ENCODE measurements at places on chromosomes 2 and 18.

GRCh38 chr18:32378705-32379104, 92.0 kb downstream of the GAREM1 start:
- no peak for DNase-seq

DNA sequence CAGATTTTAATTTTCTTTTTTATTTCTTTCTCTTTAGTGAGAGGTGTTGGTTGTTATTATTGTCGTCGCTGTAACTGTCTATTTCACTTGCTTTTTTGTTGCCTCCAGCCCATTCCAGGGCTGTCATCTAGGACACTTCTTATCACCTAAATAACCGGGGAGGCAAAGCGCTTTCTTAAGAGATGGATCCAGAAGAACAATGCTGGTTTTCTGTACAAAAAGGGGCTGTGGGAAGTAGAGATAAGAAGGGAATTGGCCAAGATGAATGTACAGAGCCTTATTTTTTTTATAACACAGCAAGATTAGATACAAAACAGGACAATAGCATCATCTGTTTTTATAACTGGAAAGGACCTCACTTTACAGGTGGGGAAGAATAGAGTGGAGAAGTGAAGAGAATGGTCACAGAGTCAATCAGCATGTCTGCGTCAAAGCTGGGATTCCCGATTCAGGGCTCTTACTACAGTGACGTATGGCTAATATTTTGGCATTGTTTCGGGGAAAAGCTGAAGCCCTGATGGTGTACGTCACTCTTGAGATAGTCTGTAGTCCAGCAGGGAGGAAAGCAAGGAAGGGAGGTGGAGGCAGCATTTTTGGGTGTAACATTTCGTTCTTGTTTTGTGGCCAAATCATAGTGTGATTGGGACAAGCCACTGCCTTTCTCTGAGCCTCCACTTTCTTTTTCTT, 23.2 kb downstream of the IL1B start:
- DNase-seq: no peak

- DNase-seq: no peak
These were observed 64.4 kb downstream of the TRABD2A start for GRCh38 chr2:84816426-84817026.

GRCh38 chr18:62301322-62301721, 23.8 kb upstream of the TNFRSF11A start:
- DNase-seq: no peak

- no peak for DNase-seq
These were observed 180.9 kb downstream of the BCL2 start for GRCh38 chr18:63138436-63139340.

DNA sequence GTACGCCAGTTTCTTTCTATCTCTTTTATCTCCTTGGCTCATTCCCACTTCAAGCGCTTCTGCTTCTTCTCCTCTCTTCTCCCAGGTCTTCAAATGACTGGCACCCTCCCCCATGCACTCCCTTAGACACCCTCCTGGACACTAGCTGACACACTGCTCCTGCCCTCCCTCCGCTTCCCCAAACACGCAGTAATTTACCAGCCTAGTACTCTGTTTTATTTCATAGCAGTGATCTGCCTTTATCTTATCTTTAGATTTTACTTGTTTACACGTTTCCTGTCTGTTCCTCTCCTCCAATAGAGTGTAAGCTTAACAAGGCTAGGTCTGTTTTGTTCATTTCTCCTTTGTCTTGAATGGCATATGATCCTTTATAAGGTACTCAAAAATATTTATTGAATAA, 93.9 kb downstream of the SCN3A start:
- no peak for DNase-seq

GRCh38 chr2:105379741-105380186, 19.1 kb downstream of the FHL2 start:
- no peak for DNase-seq

- no peak for DNase-seq
These were observed 53.1 kb downstream of the VIL1 start for GRCh38 chr2:218471982-218472381.

DNA sequence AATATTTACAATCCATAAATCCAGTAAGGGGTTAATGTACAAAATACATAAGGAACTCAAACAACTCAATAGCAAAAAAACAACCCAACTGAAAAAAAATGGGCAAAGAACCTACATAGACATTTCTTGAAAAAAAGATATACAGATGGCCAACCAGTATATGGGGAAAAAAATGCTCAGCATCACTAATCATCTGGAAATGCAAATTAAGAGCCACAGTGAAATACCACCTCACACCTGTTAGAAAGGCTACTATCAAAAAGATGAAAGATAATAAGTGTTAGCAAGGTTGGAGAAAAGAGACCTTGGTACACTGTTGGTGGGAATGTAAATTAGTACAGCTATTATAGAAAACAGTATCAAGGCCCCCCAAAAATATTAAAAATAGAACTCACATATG, 14.6 kb downstream of the AP1S3 start:
- no peak for DNase-seq

DNA sequence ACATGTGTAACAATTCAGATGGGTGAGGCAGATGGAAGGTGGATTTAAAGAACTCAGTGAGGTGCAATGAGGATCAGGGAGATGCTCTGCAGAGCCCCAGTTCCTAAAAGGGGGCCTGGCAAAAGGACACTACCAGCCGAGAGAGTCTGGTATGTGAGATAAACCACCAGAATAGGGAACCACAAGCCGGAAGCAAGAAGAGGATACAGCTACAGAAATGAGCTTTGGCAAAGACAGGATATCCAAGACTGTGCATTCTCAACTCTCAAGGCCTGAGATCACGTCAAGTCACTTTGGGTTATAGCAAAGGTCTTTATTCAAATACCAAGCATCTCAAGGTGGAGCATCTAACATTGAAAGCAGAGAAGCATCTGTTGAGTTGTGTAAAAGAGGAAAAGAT, 293.5 kb downstream of the ARHGAP15 start:
- no peak for DNase-seq

- DNase-seq: no peak
These were observed 89.6 kb downstream of the COMMD1 start for GRCh38 chr2:61995065-61995464.

DNA sequence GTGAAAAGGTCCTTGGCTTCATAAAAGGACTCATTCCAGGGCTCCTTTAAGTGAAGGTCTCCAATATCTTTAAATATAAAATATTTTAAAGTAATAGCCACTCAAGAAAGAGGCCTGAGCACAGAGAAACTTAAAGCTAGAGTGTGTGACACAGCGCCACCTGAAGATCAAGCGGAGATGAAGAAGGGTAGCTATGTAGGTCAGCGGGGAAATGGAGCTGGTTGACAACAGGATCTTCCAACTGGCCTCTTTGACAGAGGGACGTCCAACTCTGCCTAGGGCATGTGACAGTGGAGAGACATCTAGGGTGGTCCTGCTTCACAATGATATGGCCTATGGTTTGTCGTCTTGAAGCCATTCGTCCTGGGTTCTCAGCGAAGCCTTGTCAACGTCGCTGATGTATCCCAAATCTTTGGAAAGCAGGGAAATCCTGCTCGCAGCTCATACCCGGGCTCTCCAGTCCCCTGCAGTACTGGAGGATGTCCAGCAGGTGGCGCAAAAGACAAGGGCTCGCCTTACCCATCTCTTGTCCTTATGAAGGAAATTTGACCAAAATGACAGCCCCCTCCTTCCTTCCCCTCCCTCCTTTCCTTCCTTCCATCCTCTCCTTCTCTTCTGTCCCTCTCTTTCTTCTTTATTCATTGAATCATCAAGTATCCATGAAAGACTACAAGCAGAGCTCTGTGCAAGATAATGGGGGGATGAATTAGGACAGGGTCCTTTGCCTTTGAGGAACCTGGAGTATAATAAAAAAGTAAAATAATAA, 59.6 kb downstream of the LONRF2 start:
- DNase-seq: peak; percentile 9

- no peak for DNase-seq
These were observed 3.8 kb downstream of the DLX2 start for GRCh38 chr2:172098650-172099471.

DNA sequence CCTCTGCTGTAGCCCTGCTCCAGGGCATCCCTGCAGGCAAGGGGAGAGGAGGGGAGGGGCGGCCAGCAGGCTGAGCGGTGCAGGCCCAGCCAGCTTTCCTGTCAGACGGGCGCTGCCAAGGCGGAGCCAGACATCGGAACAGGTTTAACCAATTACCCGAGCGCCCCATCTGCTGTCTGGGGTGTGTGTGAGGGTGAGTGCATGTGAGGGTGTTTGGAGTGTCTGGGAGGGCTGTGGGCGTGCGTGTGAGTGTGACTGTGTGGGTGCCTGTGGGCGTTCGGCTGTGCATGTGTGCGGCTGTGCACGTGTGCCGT, 20.0 kb downstream of the EMX1 start:
- no peak for DNase-seq

DNA sequence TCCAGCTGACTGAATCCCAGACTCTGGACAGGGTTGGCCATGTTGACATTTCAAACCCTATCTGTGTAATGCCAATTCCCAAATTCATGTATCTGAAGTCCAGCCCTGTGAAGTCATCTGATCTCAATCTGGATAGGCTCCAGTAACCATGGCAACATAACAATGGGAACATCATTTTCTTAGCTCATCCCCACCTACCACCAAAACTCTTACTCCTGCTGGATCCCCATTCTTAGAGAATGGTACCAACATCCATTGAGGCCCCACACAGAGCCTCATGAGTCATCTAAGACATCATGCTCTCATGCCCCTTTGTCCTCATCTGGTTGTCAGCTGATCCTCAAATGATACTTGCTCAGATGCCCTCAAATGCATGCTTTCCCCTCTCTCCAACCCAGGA, 58.9 kb upstream of the TEX51 start:
- DNase-seq: no peak

- no peak for DNase-seq
These were observed 73.2 kb downstream of the ZNF532 start for GRCh38 chr18:58937887-58938267.

- no peak for DNase-seq
These were observed 82.6 kb downstream of the HDAC4 start for GRCh38 chr2:239318151-239318611.

DNA sequence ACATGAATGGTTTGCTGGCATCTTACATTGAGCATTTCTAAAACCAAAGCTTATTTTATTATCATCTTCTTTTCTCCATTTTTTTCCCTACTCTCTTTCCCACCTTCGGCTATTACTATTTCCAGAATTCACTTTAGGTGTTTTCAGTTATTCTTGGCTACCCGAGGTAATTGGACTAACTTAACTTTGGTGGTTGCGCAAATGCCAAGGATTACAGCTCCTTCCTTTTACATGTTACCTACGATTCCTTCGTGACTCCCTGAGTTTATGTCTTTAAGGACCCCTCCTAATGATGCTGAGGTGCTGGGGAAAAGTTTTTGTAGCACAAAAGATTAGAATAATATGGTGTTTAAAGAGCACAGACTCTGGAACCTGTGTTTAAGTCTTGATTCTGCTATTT, 14.3 kb downstream of the KIAA1328 start:
- no peak for DNase-seq

- no peak for DNase-seq
These were observed 11.1 kb downstream of the RHOB start for GRCh38 chr2:20457661-20458630.

DNA sequence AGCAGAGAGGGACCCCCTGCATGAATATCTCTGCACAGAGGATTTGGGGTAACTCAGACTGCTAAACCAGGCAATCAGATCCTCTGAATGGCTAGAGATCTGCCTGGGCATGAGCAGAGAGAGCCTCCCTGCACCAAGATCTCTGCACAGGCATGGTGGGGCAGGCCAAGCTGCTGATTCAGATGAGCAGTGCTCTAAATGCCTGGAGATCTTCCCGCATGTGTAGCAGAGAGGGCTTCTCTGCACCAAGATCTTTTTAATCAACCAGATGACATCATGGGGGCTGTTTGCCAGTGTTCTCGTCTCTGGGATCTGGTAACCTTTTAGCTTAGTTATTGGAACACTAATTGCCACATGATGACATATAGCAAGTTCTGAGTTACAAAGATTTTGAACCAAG, 301.3 kb upstream of the GALNT5 start:
- DNase-seq: no peak

DNA sequence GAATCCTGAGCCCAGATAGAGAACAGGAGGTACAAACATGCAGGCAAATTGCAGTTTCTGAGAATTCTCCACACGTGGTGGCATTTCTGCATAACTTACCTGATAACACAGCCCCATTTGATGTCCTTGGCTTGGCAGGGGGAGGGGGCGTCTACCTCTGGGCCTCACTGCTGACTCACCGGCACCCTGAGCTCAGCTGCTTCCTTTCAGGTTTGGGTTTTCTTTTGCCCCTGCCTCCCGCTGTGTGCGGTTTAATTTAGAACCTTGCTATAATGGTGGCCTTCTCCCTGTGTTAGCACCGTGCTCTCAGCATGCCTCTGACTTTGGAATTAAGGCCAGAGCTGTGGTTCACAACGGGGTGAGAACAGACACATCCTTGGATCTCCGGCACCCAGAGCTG, 4.4 kb downstream of the CTIF start:
- no peak for DNase-seq

DNA sequence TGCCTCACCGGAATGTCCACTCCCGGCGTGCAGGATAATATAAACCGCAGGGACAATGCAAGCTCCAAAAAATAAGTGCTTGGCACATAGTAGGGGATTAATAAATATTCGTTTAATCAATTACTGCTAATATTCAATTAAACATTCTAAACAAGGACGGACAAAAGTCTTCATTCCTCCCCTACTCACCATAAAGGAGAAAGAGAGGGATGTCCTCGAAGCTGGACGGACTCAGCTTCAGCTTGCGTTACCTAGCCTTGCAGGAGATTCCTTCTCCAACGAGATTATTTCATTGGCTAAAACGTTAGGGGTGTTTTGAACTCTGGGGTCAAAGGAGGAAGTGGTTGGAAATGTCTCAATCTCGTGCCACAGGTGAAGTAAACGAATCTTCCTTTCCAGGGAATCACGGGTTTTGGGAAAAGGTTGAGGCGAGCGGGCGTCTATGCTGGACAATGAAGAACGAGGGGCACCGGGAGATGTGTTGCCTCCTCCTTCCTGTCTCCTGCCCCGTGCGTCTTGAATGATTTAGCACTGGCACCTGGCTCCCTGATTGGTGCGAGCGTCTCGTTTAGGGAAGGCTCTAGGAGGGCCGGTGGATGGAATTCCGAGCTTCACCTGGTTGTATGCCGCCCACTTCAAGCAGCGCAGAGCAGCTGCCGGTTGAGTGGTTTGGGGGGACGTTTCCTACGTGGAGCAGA, 2.0 kb upstream of the GAD1 start:
- DNase-seq: no peak

DNA sequence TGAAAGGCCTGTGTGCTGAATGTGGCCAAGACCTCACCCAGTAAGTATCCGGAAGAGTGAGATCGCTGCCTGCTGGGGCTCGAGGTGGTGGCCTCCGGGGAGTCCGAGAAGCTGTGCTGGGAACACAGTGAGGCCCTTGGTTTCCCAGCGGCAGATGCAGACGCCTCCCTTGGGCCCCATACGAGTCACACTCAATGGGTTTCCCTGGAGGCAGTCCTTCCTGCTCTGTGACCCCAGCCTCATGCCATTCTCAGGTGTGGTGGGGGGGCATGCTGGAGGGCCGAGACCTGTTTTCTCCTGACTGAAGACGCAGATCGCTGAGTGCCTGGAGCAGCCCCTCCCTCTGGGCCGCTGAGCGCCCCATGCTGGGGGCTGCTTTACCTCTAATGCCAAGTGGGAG, 15.7 kb downstream of the CTDP1 start:
- no peak for DNase-seq
